ENCODE measurements at places on chromosomes 5 and 9. TPM values are rescaled to one million over a fixed set of nuclear protein-coding genes. Genes with fewer than 3 reads are reported as not detected.

DNLZ gene
- 15.3 TPM for total RNA-seq

SPATA31A5 gene
- not detected for total RNA-seq

SLC6A19 gene
- not detected for total RNA-seq

GRIA1 gene
- total RNA-seq, result not detected

MAMDC4 gene
- 6.1 TPM for total RNA-seq

FBP2 gene
- total RNA-seq, result not detected

COL27A1 gene
- total RNA-seq, result 2.4 TPM

DNAJA1 gene
- 155 TPM for total RNA-seq

PCDHGA1 gene
- total RNA-seq, result 0.17 TPM

OR1B1 gene
- 0.66 TPM for total RNA-seq

CDKN2B gene
- 1.6 TPM for total RNA-seq

GRXCR2 gene
- total RNA-seq, result not detected

ADAMTS19 gene
- not detected for total RNA-seq

NUTM2G gene
- not detected for total RNA-seq

CCDC69 gene
- 94.1 TPM for total RNA-seq

ALDH1A1 gene
- total RNA-seq, result not detected

SLC6A18 gene
- total RNA-seq, result not detected

CKMT2 gene
- 0.41 TPM for total RNA-seq

SHISAL2B gene
- total RNA-seq, result not detected

TAF11L5 gene
- not detected for total RNA-seq

PCDH1 gene
- total RNA-seq, result not detected

NEUROG1 gene
- not detected for total RNA-seq

FOXD4L4 gene
- total RNA-seq, result 0.51 TPM

TMEM215 gene
- not detected for total RNA-seq

SPATA31C1 gene
- total RNA-seq, result not detected

SARDH gene
- 16.5 TPM for total RNA-seq

THBS4 gene
- total RNA-seq, result 0.31 TPM

FGF18 gene
- not detected for total RNA-seq

GGTA1 gene
- total RNA-seq, result not detected

Measured in naive thymus-derived CD4-positive, alpha-beta T cell (primary cell).